IMR-90 (cell line): ENCODE measurements at places on chromosomes 2 and 18. TPM values are rescaled to one million over a fixed set of nuclear protein-coding genes. Genes with fewer than 3 reads are reported as not detected.

DNA sequence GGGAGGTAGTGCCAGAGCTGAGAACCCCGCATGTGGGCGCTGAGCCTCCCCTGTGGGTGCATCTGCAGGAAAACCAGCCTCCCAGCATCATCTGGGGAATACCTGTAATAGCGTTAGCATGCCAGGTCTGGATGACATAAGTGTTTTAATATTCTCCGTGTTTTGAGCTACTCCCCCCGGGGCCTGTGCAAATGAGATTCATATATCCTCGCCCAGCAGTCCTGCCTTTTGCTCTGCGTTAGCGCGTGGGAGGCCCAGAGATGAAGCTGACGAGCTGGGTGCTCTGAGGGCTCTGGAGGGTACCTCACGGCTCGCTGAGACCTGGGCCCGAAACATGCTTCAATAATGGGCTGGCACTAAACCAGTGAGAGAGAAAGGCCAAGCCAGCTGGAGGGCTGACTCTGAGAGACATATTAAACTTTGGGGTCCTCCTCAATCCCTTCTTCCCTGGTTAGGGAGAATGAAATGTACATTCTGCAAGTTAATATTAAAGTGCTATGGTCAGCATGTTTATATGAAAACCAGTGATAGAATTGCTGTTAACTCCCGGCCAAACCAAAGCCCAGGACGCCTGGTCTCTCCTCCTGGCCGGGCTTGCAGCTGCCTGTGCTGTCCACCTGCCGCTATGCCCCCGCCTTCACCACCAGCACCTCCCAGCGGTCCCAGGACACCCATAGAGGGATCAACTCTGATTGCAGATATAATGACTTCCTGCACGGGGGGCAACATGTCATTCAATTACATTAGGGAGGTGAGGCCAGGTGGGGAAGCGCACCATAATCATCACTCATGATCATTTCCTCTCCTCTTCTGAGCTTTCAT lies 77.0 kb downstream of the EDAR start:
- no peak for DNase-seq

- peak; percentile 50 for DNase-seq
These were observed 36.0 kb downstream of the PCBP1 start for GRCh38 chr2:70123051-70123828.

RAD51AP2 gene
- total RNA-seq, result not detected in 2 replicates

LOXHD1 gene
- total RNA-seq, result not detected in 2 replicates
